Hippocampal formation (tissue), 2 donors: ENCODE measurements at places on chromosomes 4 and X.
A peak's percentile ranks its signal among the peaks of the same experiment; 100 is the strongest.

GRCh38 chr4:74202062-74202586 is 44.2 kb downstream of the MTHFD2L start:
- DNase-seq: no peak

DNA sequence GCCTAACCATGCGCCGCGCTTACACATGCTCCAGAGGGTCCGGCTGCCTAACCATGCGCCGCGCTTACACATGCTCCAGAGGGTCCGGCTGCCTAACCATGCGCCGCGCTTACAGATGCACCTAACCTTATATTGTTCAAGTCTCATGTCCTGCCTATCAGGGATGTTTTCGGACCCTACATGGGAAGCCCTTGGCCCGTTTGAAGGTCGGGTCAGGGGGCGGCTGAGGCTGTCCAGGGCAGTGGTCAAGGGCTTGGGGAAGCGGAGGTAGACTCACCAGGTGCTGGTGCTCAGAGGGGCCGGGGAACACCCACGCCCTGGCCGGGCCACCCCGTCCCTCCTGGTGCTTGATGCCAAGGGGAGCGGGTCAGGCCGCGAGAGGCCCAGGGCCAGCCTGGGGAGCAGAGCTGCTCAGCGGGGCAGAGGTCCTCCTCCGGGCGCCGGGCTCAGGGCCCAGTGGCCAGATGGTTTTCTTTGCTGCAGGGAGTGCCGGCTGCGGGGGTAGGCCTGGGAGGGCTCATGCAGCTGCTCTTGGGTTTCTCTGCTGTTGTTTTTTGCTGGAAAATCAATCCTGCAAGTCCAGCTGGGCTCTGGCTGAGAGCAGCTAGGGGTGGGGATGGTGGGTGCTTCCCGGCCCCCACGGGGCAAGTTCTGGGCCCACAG is 35.4 kb upstream of the SPON2 start:
- DNase-seq: peak; percentile 53

GRCh38 chr4:83109480-83110222 is 4.9 kb downstream of the PLAC8 start:
- DNase-seq: no peak

- DNase-seq: no peak
Observed at GRCh38 chrX:24561121-24561520, 86.0 kb downstream of the PCYT1B start.

GRCh38 chr4:105715692-105716278 is 7.2 kb downstream of the GSTCD start:
- DNase-seq: no peak
